ENCODE measurements at places on chromosomes 2 and 18.

GRCh38 chr2:174280596-174280995 lies 32.3 kb upstream of the OLA1 start:
- no peak for DNase-seq

- no peak for DNase-seq
These were observed 10.8 kb downstream of the IL36B start for GRCh38 chr2:113041871-113042270.

- DNase-seq = no peak
These were observed 82.2 kb upstream of the LTBP1 start for GRCh38 chr2:32864334-32865111.

- no peak for DNase-seq
These were observed 55.1 kb downstream of the TGFA start for GRCh38 chr2:70498528-70498927.

- no peak for DNase-seq
These were observed at the start of gene ITGA4 for GRCh38 chr2:181457121-181457740. Gene ITGA4 (plus strand): TSS chr2:181457386. CDS start chr2:181457655, 269 bp downstream.

DNA sequence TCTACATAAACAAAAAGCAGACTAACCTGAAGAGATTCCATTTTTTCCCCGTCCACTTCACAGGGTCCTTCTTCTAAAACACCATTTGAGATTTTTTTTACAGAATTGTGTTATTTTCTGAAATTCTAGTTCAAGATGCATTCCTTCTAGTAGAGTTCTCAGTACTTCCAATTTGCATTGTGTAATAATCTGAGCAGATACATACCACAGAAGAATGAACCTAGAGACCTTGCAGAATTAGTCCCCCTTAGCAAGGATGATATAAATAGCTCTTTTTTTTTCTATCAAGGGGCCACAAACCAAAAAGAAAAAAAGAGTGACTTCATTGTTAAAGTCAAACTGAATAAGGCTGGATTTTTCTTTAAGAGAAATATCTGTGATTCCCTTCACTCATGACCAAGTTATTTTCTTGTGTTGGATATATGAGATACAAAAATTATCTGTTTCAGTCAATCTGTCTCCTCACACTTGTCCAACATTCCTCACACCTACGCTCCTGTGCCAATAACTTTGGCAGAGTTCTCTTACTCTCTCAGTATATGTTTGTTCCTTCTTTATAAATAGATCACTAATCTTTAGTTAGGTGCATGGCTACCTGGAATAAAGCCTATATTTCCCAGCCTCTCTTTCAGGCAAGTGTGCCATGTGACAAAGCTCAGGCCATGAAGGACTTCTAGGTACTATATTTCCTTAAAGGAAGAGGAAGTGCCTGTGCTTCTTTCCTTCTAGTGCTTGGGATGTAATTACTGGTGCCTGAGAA lies 183.5 kb downstream of the ZNF385B start:
- no peak for DNase-seq

DNA sequence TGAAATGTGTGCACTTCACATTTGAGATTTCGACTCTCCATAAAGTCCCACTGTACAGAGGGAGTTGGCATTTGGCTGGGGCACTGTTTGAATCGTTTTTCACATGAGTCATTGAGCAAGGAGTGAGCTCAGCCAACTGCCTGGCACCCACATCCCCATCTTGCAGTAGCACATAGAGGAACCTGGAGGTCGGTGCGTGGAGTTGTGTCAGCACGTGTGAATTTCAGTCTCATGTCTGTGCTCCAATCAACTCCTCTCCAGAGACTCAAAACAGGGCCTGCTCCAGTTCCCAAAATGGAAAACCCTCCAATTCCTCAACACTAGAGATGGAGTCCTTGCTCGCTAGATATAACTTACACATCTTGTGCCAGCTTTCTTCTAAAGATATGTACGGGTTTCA lies 126.8 kb upstream of the CAPN13 start:
- no peak for DNase-seq

- DNase-seq = no peak
These were observed 46.2 kb upstream of the SMAD7 start for GRCh38 chr18:48996901-48997463.

GRCh38 chr2:227482638-227483340 lies 10.8 kb downstream of the AGFG1 start:
- no peak for DNase-seq

DNA sequence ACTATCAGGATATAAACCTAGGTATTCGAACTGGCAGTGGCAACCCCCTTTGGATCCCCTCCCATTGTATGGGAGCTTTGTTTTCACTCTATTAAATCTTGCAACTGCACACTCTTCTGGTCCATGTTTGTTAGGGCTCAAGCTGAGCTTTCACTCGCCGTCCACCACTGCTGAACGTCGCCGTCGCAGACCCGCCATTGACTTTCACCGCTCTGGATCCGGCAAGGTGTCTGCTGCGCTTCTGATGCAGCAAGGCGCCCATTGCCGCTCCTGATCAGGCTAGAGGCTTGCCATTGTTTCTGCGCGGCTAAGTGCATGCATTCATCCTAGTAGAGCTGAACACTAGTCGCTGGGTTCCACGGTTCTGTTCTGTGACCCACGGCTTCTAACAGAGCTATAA lies 69.1 kb downstream of the LCLAT1 start:
- DNase-seq = no peak

DNA sequence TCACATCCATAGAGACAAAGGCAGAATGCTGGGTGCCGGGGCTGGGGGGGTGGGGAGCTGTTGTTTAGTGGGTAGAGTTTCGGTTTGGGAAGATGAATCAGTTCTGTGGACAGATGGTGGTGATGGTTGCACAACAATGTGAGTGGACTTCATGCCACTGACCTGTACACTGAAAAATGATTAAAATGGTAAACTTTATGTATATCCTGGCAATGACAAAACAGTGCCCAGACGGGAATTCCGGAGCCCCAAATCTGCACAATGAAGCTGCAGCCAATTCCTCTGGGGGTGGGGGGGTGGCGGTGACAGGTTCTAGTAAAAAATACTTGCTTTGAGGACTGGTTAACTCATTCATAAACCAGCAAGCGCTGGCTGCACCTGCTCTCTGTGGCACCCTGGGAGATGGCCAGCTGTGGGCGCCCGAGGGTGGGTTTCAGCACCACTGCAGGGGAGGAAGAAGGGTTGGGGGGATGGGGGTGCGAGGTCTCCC lies 81.8 kb upstream of the HPCAL1 start:
- no peak for DNase-seq

Data from 8988T (cell line).